ENCODE measurements at places on chromosomes 4 and X. TPM values are rescaled to one million over a fixed set of nuclear protein-coding genes. Genes with fewer than 3 reads are reported as not detected.

GRCh38 chrX:103782640-103783039 lies 6.0 kb downstream of the PLP1 start:
- DNase-seq = no peak

Gene FOXR2
- total RNA-seq = not detected

Gene FHDC1
- total RNA-seq = 1.2 TPM

DNA sequence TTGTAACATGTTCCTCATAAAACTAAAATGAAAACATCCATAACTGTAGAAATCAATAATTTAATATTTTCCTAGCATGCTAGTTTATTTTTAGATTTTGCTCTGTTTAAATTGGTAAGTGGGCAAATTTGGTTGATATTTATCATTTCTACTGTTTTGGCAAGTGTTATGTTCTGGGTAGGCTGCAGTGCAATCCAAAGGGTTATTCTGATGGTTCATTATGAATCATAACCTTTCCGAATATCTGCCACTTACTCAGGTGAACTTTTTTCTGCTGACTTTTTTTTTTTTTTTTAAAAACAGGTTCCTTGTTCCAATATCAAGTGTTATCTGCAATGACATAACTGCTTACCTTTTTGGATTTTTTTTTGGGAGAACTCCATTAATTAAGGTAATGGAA lies 52.0 kb downstream of the CDS1 start:
- DNase-seq = no peak

GRCh38 chrX:38178396-38178795 lies 42.3 kb downstream of the SRPX start:
- no peak for DNase-seq

Gene OTUD6A
- total RNA-seq = not detected

DNA sequence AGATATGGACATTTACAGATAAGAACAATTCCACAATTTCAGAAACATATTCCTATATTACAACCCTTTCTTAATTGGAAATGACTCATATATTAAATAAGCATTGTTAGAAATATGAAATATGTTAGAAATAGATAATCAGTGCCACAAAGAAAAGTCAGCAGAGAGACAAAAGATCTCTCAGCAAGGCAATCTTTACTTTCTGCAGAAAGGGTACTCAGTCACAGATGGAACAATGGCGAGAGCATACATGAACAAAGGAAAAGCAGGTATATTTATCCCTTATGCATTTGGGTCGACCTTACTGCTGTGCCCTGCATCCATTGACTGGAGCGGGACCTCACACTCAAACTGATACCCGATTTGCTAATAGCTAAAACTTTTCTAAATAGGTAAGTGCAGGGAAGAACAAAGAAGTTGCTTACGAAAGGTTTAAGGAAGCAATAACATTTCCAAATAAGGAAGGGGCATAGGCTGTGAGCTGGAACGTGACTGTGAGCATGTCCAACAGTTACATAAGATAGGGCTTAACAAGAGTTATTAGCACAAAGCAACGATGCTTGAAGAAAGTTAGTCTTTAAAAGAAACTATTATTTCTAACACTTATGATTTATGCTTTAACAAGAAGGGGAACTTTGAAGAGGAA lies 40.8 kb downstream of the MGARP start:
- no peak for DNase-seq

GRCh38 chr4:67327245-67328017 lies 217.9 kb downstream of the CENPC start:
- DNase-seq = no peak

Gene ATP1B4
- not detected for total RNA-seq

GRCh38 chrX:149010013-149010852 lies 494.9 kb downstream of the IDS start:
- no peak for DNase-seq

- DNase-seq = no peak
Measured at GRCh38 chr4:73844345-73844744, 7.9 kb downstream of the CXCL6 start.

GRCh38 chrX:72349190-72349589 lies 43.5 kb upstream of the CITED1 start:
- no peak for DNase-seq

- no peak for DNase-seq
Measured at GRCh38 chrX:115564243-115564642, 3.3 kb downstream of the PLS3 start.

- DNase-seq = no peak
Measured at GRCh38 chr4:151553874-151554273, 144.9 kb downstream of the FHIP1A start.

Gene DMRTC1B
- not detected for total RNA-seq

- no peak for DNase-seq
Measured at GRCh38 chr4:152613841-152614721, 65.7 kb downstream of the TMEM154 start.

- DNase-seq = no peak
Measured at GRCh38 chrX:147917700-147918695, 6.3 kb downstream of the FMR1 start.

DNA sequence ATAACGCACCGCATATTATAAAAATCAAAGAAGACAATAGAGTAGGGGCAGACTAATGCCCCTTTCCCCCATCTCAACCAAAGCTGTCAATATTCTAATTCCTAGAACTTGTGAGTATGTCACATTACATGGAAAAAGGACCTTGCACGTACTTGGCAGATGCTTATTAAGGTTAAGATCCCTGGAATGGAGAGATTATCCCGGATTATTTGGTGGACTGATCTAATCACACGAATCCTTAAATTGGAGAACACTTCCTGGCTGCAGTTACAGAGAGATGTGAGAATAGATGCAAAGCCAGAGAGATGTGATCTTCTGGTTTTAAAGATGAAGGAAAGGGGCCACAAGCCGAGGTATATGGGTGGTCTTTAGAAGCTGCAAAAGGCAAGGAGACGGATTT lies 548.7 kb downstream of the SPRY1 start:
- no peak for DNase-seq

- DNase-seq = no peak
Measured at GRCh38 chrX:102833136-102833535, 103.9 kb upstream of the RAB40AL start.

DNA sequence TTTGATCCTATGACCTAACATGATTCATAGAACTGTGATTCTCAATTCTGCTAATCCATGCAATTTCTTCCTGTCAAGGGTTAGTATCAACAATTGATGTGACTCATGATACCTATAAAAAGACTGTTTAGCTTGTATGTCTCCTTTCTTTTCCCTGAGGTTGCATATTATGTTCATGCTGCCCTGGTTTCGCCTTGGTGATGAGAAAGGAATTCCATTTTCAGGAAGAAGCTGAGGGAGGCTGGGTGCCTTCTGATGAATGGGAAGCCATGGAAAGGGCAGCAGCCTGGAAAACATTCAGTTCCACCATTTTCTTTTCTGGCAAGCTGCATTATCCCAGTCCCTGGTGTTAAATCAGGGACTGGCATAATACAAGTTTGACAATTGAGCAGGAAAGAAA lies 976.5 kb downstream of the RPA4 start:
- DNase-seq = no peak

GRCh38 chr4:40438384-40439026 lies 103.4 kb downstream of the CHRNA9 start:
- no peak for DNase-seq

DNA sequence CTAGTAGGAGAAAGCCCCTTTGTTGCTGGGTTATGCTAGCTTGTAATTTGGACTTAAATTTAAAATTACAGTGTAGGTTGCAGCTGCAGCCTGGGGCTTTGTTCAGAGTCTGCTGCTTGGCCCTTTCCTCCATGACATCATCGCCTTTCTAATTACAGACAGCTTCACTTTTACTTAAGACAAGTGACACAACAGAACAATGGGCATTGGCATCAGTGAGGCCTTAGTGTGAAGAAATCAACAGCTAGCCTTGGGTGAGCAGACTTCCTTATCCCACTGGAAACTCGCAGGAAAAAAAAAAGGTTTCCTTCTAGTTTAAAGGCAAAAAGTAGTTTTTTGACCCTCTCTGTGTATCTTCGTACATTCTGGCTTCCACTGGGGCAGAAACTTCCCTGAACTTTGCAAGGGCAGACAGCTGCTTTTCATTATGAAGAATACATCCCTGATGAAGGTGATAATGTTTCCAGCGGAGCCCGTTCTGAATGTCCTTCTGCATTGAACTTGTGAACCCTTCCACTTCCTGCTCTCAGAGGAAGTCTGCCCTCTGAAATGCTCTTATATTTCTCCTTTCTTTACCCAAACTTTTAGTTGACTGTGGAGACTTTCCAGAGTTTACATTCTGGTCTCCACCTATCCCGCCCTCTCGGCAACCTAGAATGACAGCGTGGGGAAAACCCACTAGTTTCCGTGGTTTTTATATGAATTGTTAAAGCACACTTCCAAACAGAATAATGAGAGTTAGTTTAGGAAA lies 123.2 kb upstream of the FAM9C start:
- DNase-seq = no peak

DNA sequence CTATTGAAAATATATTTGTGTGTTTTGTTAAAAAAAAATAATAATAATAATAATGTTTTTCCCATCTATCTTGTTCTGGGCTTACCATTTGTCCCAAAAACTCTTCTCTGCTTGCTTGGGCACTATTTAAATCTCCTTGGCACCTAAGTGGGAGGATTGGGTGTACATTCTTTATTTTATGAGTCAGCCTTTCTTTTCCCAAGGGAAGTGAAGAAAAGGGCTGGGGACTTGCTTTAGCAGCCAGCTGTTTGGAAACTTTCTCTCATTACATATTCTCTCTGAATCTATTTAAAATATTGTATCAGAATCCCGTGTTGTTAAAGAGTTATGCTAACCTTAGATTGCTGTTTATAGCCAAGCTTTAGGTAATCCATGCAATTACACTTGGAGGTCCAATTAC lies 2332.4 kb downstream of the ARAP2 start:
- no peak for DNase-seq

- no peak for DNase-seq
Measured at GRCh38 chr4:53671757-53672156, 80.5 kb upstream of the LNX1 start.

Gene PLAC8
- total RNA-seq = 9.5 TPM

GRCh38 chr4:135032670-135033069 lies 831.1 kb upstream of the PABPC4L start:
- DNase-seq = no peak

Gene CHM
- 23.3 TPM for total RNA-seq

DNA sequence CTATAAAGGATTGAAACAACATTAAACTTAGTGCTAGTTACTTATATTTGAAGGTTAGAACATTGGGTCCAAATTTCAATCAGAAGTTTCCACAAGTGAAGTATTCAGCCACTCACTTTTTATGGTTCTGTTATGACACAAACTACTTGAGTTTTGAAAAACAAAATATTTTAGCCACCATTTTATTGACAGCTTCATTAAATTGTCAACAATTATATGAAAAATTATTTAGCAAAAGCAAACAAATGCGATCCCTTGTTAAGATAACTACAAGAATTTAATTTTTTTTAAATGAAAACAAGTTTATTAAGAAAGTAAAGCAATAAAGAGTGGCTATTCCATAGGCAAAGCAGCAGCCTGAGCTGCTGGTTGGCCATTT lies 3.1 kb downstream of the CXCL2 start:
- DNase-seq = no peak

DNA sequence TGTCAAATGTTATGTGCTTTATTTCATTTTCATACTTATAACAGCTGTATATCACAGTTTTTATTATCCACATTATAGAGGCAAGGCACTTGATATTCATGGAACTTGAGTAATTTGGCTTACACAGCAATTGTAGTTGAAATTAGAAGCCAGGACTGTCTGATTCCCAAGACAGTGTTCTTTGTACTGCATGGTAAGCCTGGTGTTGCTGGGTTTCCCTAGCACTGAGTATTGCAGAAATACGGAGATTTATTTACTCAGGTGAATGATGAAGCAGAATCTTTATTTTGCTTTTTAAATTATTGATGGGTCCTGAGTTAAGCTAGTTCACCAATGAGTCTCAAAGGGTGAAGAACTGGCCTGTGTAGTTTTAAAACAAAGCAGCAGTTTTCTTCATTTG lies 70.0 kb downstream of the UGT8 start:
- DNase-seq = no peak

Gene TKTL2
- total RNA-seq = not detected

- no peak for DNase-seq
Measured at GRCh38 chr4:45183905-45184304, 457.5 kb upstream of the GNPDA2 start.

DNA sequence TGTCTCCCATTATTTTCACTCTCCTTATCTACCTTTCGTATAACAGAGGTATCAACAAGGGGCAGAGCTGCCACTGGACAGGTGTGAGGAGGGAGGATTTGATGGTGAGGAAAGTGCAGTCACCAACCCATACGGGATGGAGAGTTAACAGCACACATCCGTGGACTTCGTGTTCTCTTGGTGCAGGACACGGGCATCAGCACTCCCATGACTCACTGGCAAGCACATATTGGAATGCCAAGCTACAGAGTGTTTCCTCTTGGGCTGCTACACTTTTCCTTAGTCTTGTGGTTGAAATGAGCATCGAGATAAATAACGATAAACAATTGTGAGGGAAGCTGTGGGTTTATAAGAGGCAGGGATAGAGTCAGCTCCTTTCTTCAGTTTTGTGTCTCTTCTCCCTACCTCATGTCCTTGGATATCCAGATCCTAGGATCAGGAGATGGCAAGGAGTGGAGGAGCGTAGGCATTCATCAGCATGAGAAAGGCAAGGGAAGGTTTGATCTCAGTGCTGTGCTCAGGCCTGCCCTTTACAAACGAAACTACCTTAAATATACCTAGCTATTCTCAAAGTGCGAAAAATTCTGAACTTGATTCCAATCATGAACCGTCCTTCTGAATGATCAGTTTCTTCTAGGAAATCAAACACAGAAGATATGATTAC lies 96.3 kb downstream of the ZNF827 start:
- no peak for DNase-seq

Gene PRKG2
- 0.19 TPM for total RNA-seq

GRCh38 chr4:111334361-111334760 lies 711.5 kb upstream of the PITX2 start:
- DNase-seq = no peak

- DNase-seq = no peak
Measured at GRCh38 chr4:142614621-142615323, 231.3 kb downstream of the INPP4B start.

All from mesenteric fat pad (tissue), 1 donor.